Activated CD4-positive, alpha-beta T cell treated with anti-CD3 and anti-CD28 coated beads for 36 hours (primary cell): ENCODE measurements at places on chromosomes 12 and 14.

GRCh38 chr12:4280351-4281163 is 7.0 kb downstream of the CCND2 start:
- no peaks in the 10 kb centered on the region for H3K27me3 ChIP-seq
- peaks cover 91% of the 10 kb centered on the region for H3K4me1 ChIP-seq
- peak overlapping the region; percentile 28 for H3K4me3 ChIP-seq
- H3K27ac ChIP-seq = peak overlapping the region; percentile 80
- DNase-seq = no peak
- H3K36me3 ChIP-seq = peaks cover 99% of the 10 kb centered on the region

DNA sequence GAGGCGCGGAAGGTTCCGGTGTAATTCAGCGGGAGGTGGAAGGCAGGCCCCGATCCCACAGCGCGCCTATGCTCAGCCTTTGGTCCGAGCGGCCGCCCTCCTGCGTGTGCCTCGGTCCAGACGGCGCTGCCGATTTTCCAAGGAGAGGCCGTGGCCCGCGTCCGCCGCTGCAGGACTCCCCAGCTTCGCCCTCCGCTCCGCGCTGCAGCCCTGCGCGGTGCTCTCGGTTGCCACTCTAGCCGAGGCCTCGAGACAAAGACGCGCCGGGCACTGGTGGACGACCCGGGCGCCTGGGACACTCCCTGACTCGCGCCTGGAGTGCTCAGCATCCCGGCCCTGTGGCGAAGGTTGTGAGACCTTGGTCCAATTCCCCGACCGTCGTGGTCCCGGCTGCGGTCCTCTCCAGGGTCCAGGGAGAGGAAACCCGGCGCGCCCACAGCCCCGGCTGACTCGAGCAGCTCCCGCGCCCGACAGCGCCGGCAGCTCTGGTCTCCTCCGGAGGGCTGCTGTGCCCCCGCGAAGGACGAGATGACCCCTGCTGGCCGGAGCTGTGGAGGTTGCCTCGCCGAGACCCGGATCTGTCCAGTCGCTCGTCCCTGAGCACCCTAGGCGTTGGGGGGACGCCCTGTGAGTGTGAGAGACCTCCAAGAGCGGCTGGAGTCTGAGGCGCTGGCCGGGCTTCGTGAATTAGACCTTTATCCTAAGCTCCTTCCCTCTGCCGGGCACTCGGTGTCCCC is 6.5 kb downstream of the HOXC12 start:
- no peak overlapping the region for H3K27ac ChIP-seq
- H3K36me3 ChIP-seq = no peaks in the 10 kb centered on the region
- peaks cover 25% of the 10 kb centered on the region for H3K4me1 ChIP-seq

DNA sequence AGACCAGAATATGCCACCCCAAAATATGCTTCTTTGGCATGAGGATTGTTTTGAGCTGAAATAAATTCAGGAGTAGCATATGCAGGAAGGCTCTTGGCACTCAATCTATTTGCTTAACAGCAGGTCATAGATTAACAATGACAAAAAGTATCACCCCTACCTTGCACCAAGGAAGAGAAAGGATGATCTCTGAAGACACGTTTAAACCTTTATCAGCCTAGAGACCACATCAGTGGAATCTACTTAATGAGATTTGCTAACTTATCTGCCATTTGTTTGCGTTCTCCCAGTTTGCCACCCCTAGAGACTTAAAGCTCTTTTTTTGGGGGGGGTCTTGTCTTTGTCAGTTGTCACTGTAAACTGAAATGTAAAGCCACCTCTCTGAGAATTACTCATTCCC is 1278.7 kb upstream of the USP15 start:
- H3K27me3 ChIP-seq = no peaks in the 10 kb centered on the region
- H3K4me1 ChIP-seq = no peaks in the 10 kb centered on the region
- no peak for DNase-seq

DNA sequence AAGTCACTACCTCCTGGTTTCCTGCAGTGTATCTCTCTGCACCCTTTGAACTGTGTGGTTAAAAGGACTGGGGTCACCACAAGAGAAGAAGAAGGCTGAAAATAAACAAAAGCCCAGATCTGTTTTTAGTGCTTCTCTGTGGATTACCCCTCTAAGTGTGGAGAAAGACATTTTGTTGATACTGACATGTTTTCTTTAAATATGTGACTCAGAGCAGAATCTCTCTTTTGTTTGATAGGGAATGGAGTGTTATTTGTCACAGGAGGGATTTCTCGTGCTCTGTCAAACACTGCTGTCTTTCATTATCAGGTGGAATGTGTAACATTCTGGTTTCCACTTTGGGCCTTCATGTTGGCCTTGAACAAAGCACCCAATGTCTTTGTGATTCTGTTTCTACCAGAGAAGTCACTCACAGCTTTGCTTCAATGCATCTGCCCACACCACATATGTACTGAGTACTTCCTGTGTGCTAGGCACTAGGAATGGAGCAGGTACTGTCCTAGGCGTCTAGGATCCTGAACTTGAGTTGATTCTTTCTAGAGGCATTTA is 82.1 kb downstream of the PLXNC1 start:
- H3K4me3 ChIP-seq = no peak overlapping the region
- peaks cover 5% of the 10 kb centered on the region for H3K36me3 ChIP-seq
- H3K27ac ChIP-seq = peak overlapping the region; percentile 33
- H3K4me1 ChIP-seq = peaks cover 6% of the 10 kb centered on the region
- H3K27me3 ChIP-seq = no peaks in the 10 kb centered on the region

DNA sequence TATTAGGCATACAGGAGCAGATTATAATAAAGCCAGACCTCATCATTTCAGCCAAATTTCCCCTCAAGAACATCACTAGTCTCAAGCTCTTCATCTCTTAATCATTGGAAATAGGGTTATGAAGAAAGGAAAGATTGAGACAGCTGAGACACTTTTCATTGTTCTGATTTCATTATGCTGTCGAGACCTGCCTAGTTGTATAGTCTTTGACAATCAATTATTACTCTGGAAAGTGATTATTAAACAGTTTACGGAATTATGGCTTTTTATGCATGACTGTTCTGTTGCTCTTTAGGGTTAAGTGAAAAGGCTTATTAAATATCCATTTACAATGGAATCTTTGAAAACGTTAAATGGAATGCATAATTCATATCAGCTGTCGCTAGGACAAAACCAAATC is 48.3 kb downstream of the TTC6 start:
- DNase-seq = no peak
- H3K4me3 ChIP-seq = no peak overlapping the region
- H3K27me3 ChIP-seq = no peaks in the 10 kb centered on the region
- H3K27ac ChIP-seq = no peak overlapping the region
- no peaks in the 10 kb centered on the region for H3K36me3 ChIP-seq
- H3K4me1 ChIP-seq = no peaks in the 10 kb centered on the region

DNA sequence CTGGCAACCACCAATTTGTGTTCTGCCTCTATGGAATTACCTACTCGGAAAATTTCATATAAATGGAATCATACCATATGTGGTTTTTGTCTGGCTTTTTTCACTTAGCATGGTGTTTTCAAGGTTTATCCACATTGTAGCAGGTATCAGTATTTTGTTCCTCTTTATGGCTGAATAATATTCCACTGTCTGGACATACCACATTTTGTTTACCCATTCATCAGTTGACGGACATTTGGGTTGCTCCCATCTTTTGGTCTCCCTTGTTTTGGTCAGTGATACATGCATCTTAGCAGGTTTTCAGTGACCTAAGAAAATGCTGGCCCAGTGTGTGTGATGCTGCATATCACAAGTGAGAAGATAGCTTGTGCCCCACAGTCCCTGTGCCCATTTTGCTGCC is 21.2 kb downstream of the CALM1 start:
- no peak overlapping the region for H3K27ac ChIP-seq
- no peaks in the 10 kb centered on the region for H3K27me3 ChIP-seq
- no peaks in the 10 kb centered on the region for H3K4me1 ChIP-seq
- H3K36me3 ChIP-seq = no peaks in the 10 kb centered on the region
- DNase-seq = no peak

DNA sequence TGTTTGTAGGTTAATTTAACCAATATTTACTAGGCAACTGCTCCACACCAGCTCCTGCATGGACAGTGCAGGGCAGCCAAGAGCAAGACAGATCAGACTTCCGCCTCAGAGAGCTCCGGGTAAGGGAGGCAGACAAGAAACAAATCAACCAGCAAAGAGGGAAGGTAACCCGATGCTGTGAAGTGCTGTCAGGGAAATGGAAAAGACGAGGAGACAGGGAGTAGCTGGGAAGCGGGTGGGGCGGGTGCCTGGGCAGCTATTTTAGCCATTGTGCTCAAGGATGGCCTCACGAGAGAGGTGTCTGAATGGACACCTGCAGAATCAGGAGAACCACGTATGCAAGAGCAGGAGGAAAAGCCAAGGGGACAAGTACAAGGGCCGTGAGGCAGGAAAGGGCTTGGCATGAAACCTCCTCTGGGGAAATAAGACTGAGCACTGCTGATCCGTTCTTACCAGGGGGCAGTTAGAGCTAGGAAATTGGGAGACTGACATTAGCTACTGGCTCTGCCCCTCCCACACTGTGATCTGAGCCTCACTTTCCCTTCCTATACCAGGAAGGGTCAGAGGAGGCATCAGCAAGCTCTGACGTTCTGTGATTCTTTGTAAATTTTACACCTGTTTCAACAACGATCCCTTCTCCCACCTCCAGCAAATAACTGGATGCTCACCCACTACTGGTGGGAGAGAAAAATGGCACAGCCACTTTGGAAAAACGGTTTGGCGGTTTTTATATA is 6.5 kb upstream of the TMEM119 start:
- DNase-seq = no peak
- H3K4me3 ChIP-seq = no peak overlapping the region
- no peak overlapping the region for H3K27ac ChIP-seq
- H3K27me3 ChIP-seq = no peaks in the 10 kb centered on the region

DNA sequence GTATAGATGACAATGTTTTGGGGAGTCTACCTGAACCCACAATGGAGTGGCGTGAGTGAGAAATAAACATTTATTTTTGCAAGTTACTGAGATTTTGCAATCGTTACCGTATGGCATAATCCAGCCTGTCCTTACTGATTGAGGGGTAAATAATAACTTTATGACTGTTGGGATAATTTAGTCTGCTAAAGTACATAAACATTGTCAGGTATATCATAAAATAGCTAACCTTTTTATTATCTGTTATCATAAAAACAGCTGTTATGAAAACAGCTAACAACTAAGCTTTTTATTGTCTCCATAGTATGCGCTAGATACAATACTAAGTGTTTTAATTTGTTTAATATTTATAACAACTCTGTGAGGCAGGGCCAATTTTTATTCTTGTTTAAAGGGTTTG is 10.3 kb downstream of the ACSS3 start:
- no peak for DNase-seq
- H3K27me3 ChIP-seq = no peaks in the 10 kb centered on the region
- no peak overlapping the region for H3K4me3 ChIP-seq
- H3K36me3 ChIP-seq = no peaks in the 10 kb centered on the region

DNA sequence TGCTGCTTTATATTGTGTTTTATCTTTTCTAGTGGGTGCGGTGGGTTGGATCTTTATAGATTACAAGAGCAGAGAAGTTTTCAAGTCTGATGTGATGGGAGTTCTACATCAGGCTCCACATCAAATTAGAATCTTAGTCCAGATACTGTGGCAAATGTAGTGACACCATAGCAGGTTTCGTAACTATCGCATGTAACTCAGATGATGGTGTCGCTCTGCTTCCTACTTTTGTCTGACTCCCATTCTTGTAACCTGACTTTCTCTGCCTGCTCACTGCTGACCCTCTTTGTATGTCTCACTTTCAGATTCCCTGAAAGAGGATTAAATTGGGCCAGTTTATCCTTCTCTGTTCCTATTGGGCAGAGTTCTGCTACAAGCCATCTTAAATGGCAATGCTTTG is 22.8 kb upstream of the FBXO34 start:
- DNase-seq = no peak
- peaks cover 6% of the 10 kb centered on the region for H3K27me3 ChIP-seq
- H3K27ac ChIP-seq = no peak overlapping the region
- no peaks in the 10 kb centered on the region for H3K4me1 ChIP-seq

- H3K4me3 ChIP-seq = no peak overlapping the region
- H3K36me3 ChIP-seq = no peaks in the 10 kb centered on the region
- no peak overlapping the region for H3K27ac ChIP-seq
- no peaks in the 10 kb centered on the region for H3K4me1 ChIP-seq
These were observed 102.2 kb downstream of the WSCD2 start for GRCh38 chr12:108231109-108231905.

DNA sequence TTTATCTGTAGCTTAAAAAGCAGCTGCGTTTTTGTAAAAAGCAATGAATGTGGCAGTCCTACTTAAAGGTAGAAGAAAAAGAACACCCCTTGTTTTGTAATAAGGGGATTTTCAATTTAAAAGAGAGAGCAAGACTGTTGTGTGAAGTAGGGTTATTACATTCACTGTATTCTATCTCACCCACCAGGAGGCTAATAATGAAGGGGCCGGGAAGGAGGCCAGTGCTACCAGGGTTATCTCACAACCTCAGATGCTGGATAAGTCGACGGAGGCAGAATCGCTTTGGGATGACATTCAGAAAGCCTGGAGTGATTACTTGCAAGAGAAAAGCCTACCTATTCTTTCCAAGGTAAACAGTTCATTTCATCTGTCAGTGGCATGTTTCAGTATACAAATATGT is 97.7 kb downstream of the RMST start:
- no peaks in the 10 kb centered on the region for H3K36me3 ChIP-seq
- H3K27me3 ChIP-seq = peaks cover 3% of the 10 kb centered on the region
- DNase-seq = no peak
- H3K4me1 ChIP-seq = no peaks in the 10 kb centered on the region
- H3K27ac ChIP-seq = no peak overlapping the region

- DNase-seq = no peak
- H3K4me1 ChIP-seq = no peaks in the 10 kb centered on the region
- no peak overlapping the region for H3K4me3 ChIP-seq
- H3K27ac ChIP-seq = no peak overlapping the region
These were observed 298.1 kb upstream of the CLEC14A start for GRCh38 chr14:38554026-38554425.

DNA sequence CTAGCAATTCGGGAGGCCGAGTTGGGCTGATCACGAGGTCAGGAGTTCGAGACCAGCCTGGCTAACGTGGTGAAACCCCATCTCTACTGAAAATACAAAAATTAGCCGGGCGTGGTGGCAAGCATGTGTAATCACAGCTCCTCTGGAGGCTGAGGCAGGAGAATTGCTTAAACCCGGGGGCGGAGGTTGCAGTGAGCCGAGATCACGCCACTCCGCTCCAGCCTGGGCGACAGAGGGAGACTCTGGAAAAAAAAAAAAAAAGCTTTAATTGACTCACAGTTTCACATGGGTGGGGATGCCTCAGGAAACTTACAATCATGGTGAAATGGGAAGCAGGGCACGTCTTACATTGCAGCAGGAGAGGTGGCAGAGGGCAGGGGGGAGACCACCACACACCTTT is 30.6 kb upstream of the SLC2A3 start:
- peak overlapping the region; percentile 53 for H3K27ac ChIP-seq
- H3K4me3 ChIP-seq = peak overlapping the region; percentile 49
- H3K36me3 ChIP-seq = peaks cover 35% of the 10 kb centered on the region
- H3K4me1 ChIP-seq = peaks cover 25% of the 10 kb centered on the region

DNA sequence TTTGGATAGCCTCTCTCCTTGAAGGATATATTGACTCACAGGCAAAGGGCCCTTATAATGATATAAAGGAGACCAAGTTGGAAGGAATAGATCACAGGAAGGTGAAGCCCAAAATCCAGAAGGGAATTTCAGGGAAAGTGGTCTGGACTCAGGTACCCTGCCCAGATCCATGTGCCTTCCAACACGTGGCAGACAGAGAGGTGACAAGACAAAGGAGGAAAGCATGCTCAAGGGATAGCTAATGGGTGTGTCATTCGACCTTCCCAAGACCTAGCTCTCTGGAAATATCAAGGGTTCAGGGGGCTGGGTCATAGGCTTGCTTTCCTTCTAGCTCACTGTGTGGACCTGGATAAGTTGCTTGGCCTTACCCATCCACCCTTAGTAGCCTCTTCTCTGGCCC is 214.3 kb downstream of the ZFP36L1 start:
- no peaks in the 10 kb centered on the region for H3K27me3 ChIP-seq
- no peak for DNase-seq
- H3K27ac ChIP-seq = no peak overlapping the region
- H3K36me3 ChIP-seq = peaks cover 3% of the 10 kb centered on the region
- no peak overlapping the region for H3K4me3 ChIP-seq
